ENCODE measurements at places on chromosomes 13 and 19.

GRCh38 chr19:32368787-32369186 lies 23.4 kb downstream of the ZNF507 start:
- DNase-seq, result no peak

GRCh38 chr19:1428738-1429391 lies 9.3 kb upstream of the RPS15 start:
- no peak for DNase-seq

DNA sequence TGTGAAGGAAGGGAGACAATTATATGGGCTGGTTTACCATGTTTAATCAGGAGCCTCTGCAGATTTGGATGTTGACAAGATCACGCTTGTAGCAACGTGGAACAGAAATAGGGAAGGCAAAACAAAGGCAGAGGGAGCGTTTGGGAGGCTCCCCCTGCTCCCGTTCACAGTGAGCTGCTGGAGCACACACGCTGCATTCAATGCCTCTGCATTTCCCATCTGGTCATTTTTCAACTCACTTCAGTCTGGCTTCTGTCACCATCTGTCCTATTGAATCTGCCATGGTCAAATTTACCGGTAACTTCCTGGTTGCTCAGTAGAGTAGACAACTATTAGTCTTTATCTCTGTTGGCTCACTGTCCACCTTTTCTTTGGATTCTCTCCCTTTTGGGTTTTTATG lies 91.0 kb downstream of the NHLRC3 start:
- no peak for DNase-seq

GRCh38 chr19:7512400-7512851 lies 3.5 kb upstream of the ZNF358 start:
- no peak for DNase-seq

- DNase-seq, result no peak
Measured at GRCh38 chr19:4800591-4801081, 9.1 kb downstream of the FEM1A start.

GRCh38 chr19:8611877-8612806 lies 1.6 kb upstream of the ADAMTS10 start:
- no peak for DNase-seq

GRCh38 chr19:33402421-33403220 lies 29.1 kb downstream of the CEBPG start:
- no peak for DNase-seq

- no peak for DNase-seq
Measured at GRCh38 chr13:114146629-114147028, 14.2 kb upstream of the RASA3 start.

DNA sequence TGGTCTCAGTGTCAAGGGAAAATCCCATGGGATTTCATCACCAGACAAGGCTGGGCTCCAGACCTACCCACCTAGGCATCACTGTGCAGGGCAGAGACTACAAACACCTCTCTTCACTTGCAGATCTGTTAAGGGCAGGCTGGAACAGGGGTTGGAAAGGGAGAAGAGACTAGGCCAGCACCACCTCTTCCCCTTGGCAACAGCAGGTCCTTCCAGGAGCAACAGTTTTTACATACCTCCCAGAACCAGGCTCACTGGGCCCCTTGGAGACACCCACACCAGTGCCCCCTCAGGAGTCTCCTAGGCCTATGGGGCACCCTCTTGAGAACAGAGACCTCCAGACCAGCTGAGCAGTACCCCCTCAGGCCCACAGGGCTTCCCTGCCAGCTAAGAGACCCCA lies 2.5 kb upstream of the UBE2M start:
- DNase-seq, result no peak

DNA sequence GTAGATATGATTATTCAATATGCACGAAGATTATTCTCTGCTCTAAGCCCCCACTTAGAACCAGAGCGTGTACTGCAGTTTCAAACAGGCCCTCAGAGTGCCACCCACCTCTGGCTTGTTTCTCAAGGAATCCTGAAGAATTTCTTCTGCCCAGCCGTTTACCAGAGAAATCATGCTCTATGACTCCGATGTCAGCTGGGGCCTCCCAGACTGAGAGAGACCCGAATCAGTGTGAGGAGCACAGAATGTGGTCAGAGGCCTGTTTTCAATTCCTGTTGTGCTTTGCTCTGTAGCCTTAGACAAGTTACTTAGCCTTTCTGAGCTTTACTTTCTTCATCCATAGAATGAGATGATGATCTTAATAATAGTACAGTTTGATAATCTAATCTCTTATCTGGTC lies 5.5 kb downstream of the PNMA8C start:
- DNase-seq, result no peak

- peak; percentile 65 for DNase-seq
Measured at GRCh38 chr19:34145741-34146202, 26.5 kb upstream of the LSM14A start.

DNA sequence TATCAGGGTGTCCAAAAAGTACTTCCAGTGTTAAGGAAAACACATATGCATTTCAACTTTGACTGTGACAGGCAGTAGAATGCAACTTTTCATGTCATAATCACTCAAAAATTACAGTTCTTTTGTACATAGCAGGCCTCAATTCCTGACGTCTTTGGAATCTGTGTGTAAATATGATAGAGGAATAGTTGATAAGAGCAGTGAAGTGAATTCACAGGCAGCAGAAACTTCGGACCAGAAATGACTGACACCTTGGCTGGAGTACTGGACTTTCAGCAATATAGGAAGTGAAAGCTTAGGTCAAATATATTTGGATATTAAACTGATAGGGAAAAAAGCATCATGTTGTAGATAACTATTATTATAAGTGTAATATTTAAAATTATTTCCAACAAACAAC lies 1741.2 kb upstream of the PCDH20 start:
- no peak for DNase-seq

DNA sequence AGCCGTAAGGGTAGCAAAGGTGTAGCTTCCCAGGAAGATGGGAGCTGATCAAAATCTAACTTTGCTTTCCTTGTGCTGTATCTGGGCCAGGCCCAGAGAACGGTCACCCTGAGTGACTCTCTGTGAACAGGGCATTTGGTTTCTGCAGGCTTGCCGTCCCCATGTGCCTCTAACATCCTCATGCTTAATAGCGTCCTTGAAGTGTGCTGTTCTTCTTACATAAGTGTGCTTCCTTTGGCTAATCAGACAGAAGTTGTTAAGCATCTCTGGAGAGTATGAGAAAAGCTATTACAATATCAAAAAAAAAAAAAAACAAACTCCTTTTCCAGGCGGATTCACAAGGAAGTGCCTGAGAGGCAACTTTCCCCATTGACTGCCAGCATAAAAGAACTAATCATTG lies 503.7 kb downstream of the DIAPH3 start:
- no peak for DNase-seq

- no peak for DNase-seq
Measured at GRCh38 chr19:43763473-43763939, 8.7 kb upstream of the SMG9 start.

- no peak for DNase-seq
Measured at GRCh38 chr19:40609561-40610395, 8.6 kb downstream of the LTBP4 start.

DNA sequence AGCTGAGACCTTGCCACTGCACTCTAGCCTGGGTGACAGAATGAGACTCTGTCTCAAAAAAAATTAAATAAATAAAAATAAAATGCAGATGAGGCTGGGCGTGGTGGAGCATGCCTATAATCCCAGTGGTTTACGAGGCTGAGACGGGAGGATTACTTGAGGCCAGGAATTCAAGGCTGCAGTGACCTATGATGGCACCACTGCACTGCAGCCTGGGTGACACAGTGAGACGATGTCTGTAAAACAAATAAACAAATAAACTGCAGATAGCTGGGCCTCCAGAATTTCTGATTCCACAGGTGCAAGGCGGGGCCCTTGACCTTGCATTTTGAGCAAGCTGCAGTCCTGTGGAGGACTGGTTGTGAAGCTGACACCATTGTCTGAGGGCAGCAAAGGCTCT lies 3.1 kb upstream of the MAG start:
- no peak for DNase-seq

GRCh38 chr13:105327581-105328126 lies 1207.8 kb downstream of the EFNB2 start:
- no peak for DNase-seq

- no peak for DNase-seq
Measured at GRCh38 chr19:15038294-15038693, 11.0 kb upstream of the CASP14 start.

GRCh38 chr13:29846475-29847256 lies 3.8 kb downstream of the UBL3 start:
- peak; percentile 56 for DNase-seq

DNA sequence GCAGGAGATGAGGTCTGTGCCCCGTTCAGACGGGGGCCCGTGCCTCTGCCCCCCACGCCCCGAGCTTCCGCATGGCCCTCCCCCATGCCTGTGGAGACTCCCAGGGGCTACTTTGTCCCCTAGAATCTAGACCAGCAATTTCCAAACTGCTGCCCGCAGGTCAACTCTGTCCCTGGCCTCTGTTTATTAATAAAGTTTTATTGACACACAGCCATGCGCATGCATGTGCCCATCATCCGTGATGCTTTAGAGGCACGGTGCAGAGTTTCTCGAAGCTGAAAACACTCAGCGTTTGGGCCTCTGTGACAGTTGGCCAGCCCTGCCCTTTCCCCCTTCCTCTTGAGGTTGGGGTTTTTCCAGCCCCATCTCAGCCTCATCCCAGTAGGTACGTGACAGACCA lies 140.0 kb downstream of the KDM4B start:
- no peak for DNase-seq

DNA sequence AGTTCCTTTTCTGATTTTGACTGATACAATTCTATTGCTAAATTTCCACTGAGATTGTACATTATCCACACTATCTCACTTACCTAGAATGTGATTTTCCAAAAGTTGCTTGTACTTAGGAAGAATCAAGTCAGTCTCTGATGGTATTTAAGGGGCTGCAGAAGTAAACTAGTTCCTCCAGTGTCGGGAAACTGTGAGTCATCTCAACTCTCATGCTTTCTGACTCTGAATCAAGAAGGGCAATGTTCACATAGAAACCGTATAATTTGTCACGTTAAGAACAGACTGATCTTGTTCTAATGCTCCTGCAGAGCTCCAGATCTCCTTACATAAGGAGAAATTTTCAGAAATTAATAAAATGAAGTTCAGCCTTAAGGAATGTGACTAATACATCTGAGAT lies 369.3 kb downstream of the KLF5 start:
- DNase-seq, result no peak

DNA sequence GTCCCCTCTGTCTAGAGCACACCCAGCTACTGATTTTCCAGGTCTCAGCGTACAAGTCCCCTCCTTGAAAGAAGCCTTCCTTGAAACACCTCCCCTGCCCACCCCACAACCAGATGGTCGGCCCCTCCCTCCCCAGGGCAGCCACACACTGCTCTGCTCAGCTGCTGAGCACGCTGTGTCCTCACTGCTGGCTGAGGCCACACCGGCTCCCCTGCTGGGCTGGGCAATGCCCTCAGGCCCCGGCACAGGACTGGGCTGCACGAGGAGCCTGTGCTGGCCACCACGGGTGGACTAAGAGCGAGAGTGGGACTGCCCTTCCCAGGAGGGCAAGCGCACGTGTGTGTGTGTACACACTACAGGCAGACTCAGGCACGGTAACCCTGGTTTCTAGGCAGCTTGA lies 11.8 kb upstream of the RSPH6A start:
- no peak for DNase-seq

DNA sequence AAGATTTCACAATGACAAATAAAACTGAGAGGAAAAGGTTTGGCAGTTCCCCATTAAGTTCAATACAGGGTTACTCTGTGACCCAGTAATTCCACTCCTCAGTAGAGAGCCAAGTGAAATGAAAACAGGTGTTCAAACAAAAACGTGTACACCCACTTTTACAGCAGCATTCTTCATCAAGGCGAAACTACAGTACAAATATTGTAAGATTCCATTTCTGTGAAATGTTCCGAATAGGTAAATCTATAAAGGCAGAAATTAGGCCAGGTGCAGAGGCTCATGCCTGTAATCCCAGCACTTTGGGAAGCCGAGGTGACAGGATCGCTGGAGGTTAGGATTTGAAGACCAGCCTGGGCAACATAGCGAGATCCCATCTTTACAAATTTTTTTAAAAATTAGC lies 8.9 kb upstream of the GDF15 start:
- peak; percentile 23 for DNase-seq

DNA sequence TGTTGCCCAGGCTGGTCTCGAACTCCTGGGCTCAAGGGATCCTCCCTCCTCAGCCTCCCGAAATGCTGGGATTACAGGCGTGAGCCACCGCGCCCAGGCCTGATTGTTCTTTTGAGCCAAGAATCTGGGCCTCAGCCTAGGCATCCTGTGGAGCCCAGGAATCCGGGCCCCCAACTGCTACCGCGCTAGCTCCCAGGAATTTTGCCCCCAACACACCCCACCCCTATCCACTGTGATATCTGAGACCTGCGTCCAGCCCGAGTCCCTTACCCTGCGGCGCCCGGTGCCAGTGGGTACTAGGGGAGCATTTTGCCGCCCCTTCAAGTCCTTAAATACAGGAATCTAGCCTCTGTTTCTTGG lies 838 bp upstream of the MYADM start:
- no peak for DNase-seq

DNA sequence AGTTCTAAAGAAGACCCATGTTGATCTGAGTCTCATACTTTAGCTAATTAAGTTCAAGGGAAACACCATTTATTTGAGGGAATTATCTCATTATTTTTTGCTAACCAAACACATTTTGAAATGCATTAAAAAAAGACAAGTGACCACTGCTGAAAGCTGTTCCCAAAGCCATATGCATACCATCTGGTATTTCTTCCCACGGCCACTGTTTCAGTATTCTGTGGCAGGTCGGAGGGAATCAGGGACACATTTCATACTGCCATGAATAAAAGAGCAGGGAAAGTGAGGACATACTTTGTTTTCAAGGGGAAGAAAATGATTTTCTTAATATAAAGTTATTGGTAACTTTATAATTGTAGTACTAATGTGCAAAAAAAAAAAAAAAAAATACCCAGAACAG lies 401.2 kb downstream of the HS6ST3 start:
- DNase-seq, result no peak

GRCh38 chr19:41225238-41226052 lies 6.4 kb downstream of the AXL start:
- no peak for DNase-seq

GRCh38 chr19:49746206-49746958 lies 16.7 kb downstream of the TSKS start:
- no peak for DNase-seq

DNA sequence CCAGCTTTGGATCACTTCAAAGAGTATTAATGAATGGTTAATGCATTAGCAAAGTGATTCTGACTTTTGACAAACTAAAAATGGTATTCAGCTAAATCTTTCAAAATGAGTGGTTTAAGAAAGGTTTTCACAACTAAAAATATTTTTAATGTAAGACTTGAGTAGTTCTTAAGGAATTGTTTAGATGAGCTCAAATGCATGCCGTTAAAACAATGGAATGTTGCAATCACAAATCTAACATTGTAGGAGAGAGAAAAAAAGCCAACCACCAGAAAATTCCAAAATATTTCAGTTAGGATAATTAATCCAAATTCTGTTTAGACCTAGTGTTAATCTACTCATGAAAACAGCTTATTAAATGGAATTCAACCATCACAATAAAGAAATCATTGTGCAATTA lies 1044.8 kb upstream of the SLC10A2 start:
- no peak for DNase-seq

GRCh38 chr19:47296036-47296435 lies 13.6 kb upstream of the C5AR1 start:
- DNase-seq, result peak; percentile 89

GRCh38 chr19:16324384-16325160 lies at the start of gene KLF2:
KLF2 (plus strand) TSS chr19:16324826; CDS start chr19:16324924, 98 bp downstream.
- DNase-seq, result no peak

GRCh38 chr13:99832347-99832746 lies 139.2 kb downstream of the ZIC5 start:
- no peak for DNase-seq

GRCh38 chr19:18587962-18588610 lies 512 bp upstream of the REX1BD start:
- no peak for DNase-seq

Measured in NCI-H748 treated with DMSO at 0.1 percent for 48 hours (cell line).